ENCODE measurements at places on chromosomes 5 and 9.
A peak's percentile ranks its signal among the peaks of the same experiment; 100 is the strongest.

DNA sequence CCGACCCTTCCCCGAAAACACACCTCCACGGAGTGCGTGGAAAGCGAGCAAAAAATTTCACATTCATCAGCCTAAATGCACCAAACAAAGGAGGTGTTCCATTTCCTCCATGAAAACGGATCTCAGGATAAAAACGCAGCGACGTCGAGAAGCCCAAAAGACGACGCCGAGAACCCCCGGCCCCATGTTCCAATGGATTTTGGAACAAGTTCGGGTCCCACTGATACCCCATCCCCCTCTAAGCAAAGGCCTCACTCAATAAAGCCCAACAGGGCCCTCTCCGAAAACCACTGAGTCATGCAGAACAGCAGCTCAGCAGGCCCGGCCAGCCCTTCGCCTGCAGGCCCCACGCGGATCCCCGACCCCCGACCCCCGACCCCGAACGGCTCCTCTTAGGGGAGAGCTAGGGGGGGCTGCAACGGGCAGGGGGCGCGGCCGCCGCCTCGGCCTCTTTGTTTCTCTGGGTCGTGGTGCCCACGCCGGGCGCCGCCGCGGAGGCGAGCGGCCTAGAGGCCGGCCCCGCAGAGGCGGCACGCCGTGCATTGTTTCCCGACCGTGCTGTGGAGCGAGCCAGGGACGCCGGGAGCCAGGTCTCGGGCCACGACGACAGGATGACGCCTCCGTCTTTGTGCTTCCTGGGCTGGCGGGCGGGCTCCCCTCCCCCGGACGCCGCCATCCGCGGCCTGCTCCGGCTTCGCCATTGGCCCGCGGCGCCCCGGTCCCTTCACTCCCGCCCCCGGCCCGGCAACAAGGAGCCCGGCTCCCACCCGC, 915 bp downstream of the ZFAND5 start:
- peak; percentile 67 for DNase-seq

GRCh38 chr5:2773327-2773726, 21.9 kb upstream of the IRX2 start:
- DNase-seq = no peak

DNA sequence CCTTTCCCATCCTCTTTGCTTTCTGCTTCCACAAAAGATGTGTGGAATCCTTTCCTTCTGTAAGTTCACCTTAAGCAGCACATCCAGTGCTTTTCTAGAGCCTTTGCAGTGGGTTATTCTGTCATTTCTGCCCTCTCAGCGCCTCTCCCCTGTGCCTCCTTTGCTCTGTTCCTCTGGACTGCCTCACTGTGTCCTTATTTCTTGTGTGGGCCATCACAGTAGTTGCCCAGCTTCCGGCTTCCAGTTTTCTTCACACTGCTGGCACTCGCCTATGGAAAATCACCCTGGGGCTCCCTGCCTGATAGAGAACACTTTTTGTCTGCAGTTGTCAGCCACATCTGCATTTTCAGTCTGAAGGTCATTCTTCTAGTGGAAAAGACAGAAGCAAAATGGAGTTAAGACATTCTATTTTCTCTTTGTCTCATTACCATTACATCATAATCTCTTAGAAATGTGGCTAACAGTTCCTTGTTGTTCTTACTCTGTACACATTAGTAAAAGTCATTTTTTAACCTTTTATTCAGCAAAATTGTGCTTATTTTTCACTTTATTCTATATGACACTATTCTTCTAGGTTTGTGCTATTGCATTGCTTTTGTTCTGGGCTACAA, 64.1 kb upstream of the ZNF608 start:
- no peak for DNase-seq

GRCh38 chr5:88660264-88660946, 222.6 kb downstream of the MEF2C start:
- DNase-seq = no peak

Data from left lobe of liver (tissue), 2 donors.